ENCODE measurements at places on chromosomes 11 and 22. TPM values are rescaled to one million over a fixed set of nuclear protein-coding genes. Genes with fewer than 3 reads are reported as not detected.

IFITM10 gene
- 4.9 TPM for total RNA-seq

GPHA2 gene
- total RNA-seq, result not detected

SLC22A6 gene
- not detected for total RNA-seq

FADS2 gene
- total RNA-seq, result 25.5 TPM

- no peak for DNase-seq
Observed at GRCh38 chr11:46554213-46555147, 39.3 kb downstream of the AMBRA1 start.

DNA sequence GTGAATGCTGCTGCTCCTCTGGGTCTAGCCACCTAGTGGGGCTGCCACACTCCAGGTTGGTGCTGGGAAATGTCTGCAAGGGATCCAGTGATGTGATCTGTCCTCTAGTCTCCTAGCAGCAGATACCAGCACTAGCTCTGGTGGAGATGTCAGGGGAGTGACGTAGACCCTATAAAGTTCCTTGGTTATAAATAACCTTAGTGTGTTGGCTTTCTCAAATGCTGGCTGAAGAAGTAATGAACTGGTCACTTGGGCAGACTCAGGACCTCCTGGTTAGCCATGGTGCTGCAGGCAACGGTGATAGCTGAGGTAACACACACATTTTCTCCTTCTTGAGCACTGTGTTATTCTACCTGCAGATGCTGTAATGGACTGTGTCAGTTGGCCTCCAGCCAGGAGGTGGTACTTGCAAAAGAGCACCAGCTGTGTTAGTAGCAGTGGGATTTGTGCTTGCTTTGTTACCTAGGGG is 35.5 kb downstream of the BBOX1 start:
- DNase-seq, result no peak

SAA1 gene
- total RNA-seq, result 60.4 TPM
